Osteocyte (in vitro differentiated cells): ENCODE measurements at places on chromosomes 6 and 20. TPM values are rescaled to one million over a fixed set of nuclear protein-coding genes. Genes with fewer than 3 reads are reported as not detected.

GRCh38 chr20:12978613-12979495 is 29.9 kb upstream of the SPTLC3 start:
- no peak for DNase-seq

Gene XKR7
- total RNA-seq, result not detected in 2 replicates

DNA sequence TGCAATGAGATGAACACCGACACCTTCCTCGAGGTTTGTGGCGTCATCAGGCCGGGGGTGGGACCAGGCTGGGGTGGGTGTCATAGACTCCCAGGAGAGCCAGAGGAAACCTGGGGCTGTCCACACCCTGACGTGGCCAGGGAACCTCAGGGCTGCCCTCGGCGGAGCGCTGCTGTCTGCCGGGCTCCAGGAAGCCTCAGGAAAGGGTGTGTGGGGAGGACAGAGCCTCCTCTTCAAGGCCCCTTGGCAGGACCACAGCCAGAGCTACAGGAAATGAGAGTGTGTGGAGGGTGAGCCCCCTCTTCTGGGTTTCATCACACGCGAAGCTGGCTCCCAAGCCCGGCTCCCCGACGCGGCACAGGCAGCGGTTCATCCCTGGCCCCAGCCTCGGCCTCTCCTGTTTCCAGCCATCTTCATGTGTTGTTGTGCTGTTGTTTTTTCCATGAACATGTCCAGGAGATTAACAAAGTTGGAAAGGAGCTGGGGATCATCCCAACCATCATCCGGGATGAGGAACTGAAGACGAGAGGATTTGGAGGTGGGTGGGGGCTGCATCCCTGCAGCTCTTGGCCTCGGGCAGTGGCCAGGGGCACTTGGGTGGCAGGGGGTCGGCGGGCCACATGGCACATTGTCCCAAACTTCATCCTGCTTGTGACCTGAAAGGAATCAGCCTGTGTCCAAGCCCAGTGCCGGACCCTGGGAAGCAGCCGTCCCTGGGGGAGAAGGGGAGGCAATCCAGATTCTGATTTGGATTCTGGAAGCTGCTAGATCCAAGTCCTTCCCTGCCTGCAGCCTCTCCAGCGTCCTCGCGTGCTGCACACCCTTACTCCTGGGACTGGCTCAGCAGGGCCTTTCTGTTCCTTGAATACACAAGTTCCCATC is 6.4 kb downstream of the NPEPL1 start:
- no peak for DNase-seq

DNA sequence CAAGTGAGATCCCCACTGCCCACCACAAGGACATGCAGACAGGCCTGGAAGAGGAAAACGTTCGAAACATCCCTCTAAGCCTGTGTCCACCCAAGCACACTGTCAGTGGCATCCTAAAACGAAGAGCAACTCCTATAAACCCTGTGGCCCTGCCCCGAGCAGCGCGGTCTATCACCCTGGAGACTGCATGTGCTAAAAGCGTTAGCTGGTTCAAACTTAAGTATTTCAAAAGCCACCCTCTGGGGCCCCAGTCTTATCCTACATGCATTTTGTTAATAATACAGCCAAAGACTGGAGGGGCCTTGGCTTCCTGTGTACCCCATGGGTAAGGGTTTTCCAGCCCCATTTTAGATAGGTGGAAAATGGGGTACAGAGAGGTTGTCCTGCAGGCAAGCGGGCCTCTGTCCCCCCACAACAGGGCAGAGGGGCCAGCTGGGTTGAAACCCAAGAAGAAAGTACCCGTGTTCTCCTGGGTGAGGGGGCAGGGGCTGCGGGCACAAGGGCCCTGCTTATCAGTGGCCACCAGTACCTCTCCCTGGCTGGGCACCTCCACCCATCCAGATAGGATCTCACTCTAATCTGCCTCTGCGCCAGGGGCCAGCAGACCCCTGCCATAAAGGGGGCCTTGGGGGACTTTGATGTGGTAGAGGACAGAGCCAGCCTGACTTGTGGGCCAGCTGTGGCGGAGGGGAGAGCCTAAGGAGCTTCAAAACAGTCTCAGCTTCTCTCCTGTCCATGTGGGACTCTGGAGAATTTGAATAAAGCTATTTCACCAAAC is 28.3 kb downstream of the PREX1 start:
- no peak for DNase-seq

DNA sequence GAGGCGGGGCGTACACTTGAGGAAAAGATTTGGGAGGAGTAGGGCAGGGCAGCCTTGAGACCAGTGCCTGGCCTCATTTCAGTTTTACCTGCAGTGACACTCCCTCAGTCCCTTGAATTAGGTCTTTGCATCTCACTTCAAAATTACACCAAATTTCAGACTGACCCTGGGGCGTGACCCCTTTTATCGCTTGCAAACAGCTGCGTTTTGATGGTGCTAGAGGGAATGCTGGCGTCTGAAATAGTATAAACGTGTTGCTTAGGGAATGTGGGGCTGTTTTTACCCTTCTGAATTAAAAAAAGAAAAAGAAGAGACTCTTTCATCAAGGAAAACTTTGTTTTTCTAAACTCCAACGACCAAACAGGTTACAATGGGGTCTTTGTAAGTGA is 21.0 kb downstream of the COL9A1 start:
- no peak for DNase-seq

- DNase-seq, result no peak
Observed at GRCh38 chr6:84853901-84854300, 89.5 kb upstream of the TBX18 start.

Gene KHDC3L
- total RNA-seq, result not detected in 2 replicates

GRCh38 chr20:708956-709355 is 33.4 kb upstream of the SCRT2 start:
- DNase-seq, result no peak
